Activated naive CD4-positive, alpha-beta T cell treated with Interleukin-2 at 50 U/mL for 16 hours (primary cell): ENCODE measurements at places on chromosomes 3 and 15.

DNA sequence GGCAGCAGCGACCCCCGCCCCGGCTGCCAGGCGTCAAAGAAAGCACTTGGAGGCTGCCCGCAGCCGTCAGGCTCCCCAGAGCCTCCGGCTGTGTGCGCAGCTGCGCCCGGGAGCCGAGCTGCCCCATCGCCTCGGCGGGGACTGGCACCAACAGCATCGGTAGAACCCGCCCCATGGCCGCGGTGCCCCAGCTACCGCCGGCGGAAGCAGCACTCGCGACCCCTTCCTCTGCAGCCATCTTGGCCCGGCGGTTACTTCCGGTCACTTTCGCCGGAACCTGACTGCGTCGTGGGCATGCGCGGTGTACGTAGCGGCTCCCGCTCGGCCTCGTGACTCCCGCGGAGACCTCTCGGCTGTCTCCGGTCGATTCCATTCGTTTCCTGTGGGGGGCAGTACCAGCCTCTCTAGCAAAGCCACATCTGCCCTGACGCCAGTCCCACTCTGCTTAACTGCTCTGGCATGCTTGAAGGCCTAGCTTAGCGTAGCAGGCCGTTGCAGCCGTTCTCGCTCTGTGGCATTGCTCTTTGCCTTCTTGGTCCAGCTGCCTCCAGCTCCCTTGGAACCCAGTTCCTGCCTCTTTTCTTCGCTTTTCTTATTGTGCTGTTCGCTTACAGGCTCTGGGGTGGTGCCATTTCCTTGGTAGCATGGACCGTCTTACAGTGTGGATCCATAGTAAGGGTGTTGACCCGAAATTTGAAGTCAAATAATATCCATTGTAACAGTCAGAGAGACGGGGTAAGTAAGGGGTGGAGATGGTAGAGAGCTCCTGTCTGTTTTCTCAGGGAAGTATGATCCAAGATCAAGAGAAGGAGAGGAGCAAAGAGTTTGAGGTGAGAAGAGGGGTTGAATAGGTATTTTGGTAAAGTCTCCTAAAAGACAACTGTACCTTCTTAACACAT lies at the start of gene SPG11:
TSS of gene SPG11 (minus strand) at position 253 of the 899 bp plus-strand sequence. CDS start at position 238, 15 bp downstream.
- DNase-seq, result peak; percentile 97

DNA sequence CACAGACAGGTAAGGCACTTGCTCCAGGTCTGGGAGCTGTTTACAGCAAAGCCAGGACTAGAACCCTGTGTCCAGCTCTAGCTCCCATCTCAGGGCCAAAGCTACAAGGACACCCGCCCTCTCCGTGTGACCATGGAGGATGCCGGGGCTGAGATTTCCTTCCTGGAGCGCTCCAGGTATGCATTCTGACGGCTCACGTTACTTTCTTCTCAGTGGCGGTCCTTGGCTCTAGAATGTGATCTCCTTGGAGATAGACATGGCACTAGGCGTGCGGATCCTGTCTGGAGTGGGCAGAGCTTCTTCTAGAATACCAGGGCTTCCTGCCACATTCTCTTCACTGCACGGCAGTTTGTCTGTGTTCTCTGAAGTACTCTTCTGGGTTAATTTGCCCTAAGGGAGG lies 185.7 kb downstream of the OPA1 start:
- DNase-seq, result no peak

DNA sequence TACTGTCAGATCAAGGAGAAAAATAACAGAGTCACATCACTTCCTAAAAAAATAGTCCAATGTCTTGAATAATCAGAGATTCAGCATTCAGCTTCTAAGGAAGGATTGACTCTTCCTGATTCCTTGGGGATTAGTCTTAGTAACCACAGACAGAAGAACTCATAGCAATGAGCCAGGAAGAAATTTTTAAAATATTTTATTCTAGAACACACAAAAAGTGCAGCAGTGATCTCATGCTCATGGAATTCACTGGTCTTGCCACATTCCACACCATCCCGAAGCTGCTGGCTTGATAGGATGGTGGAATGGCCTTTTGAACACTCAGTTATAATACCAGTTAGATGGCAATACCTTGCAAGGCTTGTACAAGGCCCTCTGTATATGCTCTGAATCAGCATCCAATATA lies 43.0 kb upstream of the ABI3BP start:
- no peak for DNase-seq

- no peak for DNase-seq
These were observed 18.8 kb downstream of the STX19 start for GRCh38 chr3:94009608-94010007.

GRCh38 chr15:68421798-68422402 lies 10.1 kb downstream of the ITGA11 start:
- DNase-seq, result no peak

DNA sequence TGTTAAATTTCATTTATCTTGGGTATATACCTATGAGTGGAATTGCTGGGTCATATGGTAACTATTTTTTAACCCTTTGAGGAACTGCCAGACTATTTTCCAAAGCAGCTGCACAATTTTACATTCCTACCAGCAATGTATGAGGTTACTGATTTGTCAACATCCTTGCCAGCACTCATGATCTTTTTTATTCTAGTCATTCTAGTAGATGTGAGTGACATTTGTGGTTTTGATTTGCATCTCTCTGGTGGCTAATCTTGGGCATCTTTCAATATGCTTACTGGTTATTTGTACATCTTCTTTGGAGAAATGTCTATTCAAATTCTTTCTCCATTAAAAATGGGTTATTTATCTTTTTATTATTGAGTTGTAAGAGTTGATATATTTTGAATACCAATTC lies 21.3 kb upstream of the LRRC58 start:
- no peak for DNase-seq

- no peak for DNase-seq
These were observed 4.7 kb upstream of the GRAMD2A start for GRCh38 chr15:72202302-72202701.
